ENCODE measurements at places on chromosomes 2 and 18.

GRCh38 chr2:74748665-74749064, 85.3 kb upstream of the HK2 start:
- no peak for DNase-seq

GRCh38 chr2:211159972-211160371, 603.6 kb downstream of the CPS1 start:
- DNase-seq, result no peak

- no peak for DNase-seq
These were observed 66.4 kb upstream of the CHAC2 start for GRCh38 chr2:53701221-53701620.

- no peak for DNase-seq
These were observed 27.6 kb downstream of the MLPH start for GRCh38 chr2:237514474-237515130.

GRCh38 chr18:7899078-7899477, 332.0 kb downstream of the PTPRM start:
- no peak for DNase-seq

DNA sequence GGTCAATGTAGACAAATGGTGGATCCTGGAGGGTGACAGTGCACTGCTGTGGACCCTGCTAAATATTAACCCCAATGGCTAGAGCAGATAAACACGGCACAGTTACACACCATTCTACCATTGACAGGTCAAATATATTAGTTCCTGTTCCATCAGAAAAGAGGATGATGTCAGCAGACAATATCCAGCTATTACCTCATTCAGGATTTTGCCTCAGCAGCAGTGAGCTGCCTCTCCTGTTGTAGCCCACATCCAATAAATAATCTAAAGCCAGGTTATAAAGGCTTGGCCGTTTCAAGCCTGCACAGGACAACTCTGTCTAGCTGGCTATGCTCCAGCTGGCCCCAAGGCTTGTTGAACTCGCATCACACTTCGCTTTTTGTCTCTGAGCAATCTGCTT, 31.6 kb upstream of the NETO1 start:
- DNase-seq, result peak; percentile 31

DNA sequence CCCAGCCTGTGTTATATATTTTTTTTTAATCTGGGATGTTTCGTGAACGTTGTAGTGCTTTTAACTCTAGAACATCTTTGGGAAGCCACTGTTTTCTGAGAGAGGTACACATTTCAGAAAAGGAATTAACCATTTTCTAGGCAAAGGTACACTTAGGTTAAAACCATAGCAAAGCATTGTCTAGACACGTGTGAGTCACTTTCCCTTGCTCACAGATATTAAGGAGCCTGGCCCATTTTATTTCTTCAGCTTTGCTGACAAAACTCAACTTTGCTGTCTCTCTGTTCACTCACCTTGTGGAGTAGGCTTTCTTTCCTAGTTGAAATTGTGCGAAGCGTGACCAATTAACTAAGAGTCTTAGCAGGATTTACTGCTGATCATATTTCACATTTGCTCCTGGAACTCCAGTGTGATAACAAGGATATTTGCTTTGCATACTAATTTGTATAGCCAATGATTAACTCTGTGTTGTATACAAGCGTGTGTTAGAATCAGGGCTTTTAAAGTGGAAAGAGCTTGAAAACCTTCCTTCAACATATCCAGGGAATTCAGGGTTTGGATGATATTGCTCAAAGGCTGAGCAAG, 215.0 kb upstream of the AGAP1 start:
- no peak for DNase-seq

DNA sequence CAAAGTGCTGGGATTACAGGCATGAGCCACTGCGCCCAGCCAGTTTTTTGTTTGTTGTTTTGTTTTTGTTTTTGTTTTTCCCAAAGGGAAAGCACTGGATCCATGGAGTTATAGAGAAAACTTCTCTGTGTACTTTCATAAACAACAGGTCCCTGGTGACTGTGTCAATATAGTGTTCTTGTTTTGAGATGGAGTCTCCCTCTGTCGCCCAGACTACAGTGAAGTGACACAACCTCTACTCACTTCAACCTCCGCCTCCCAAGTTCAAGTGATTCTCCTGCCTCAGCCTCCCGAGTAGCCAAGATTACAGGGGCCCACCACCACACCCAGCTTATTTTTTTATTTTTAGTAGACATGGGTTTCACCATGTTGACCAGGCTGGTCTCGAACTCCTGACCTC, 16.5 kb downstream of the USP34 start:
- no peak for DNase-seq

DNA sequence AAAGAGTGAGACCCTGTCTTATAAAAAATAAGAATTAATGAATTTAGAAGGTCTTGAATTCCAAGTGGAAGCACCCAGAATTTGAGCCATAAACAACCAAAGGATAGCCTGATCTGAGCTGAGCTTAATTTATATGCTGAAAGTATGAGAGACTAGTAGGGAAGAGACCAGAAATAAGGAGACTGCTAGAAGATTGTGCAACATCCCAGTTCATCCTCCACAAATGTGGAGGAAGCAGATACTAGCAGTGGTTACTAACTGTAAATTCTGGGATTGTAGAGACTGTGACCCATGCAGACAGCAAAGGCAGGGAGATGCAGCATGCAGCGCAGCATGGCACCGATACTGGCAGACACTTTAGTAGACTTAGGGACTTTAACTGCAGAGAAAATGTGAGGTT, 1.5 kb upstream of the SULT1C2 start:
- DNase-seq, result no peak

GRCh38 chr2:105775809-105776559, 31.3 kb downstream of the NCK2 start:
- no peak for DNase-seq

GRCh38 chr18:70181015-70181414, 24.5 kb downstream of the RTTN start:
- DNase-seq, result no peak

DNA sequence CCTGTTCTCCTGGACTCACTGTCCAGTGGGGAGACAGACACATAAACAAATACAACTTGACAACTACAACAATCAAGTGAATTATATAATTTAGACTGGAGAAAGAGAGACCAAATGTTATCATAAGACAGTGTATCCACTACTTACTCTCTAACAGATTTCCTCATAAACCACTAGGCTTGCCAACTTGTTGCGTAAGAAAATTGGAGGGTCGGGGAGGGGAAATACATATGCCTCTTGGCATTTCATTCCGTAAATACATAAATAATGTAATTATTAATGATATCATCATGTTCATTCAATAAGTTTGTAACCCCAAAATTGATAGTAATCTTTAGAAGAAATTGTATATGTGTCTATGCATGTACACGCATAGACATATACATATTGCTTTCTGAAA, 14.9 kb downstream of the RAB6D start:
- no peak for DNase-seq

DNA sequence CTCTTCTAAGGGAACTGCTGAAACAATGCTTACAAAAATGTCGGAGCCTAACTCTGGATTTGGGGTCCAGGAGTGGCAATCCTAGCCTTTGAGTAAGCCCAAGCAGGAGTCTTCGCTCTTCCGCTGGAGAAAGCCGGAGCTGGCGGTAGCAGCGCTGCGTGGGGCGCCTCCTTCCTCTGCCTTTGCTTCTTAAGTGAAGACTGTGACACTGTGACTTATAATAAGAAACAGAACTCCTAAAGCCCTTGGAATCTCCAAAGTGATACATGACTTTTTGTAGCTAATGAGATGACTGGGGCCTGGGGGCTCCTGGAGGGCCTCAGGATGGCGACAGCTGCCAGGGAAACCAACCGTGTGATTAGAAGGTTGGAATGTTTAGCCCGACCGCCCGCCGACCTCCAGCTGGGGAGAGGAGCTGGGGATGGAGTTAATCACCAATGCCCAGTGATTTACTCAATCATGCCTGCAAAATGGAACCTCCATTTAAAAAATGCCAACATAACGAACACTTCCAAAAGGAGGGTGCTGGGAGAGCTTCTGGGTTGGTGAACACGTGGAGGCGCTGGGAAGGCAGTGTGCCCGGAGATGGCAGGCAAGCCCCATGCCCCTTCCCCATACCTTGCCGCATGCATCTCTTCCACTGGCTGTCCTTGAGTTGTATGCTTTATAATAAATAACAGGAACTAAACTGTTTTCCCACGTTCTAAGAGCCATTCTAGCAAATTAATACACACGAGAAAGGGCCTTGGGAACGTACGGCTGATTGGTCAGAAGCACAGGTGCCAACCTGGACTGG, 29.0 kb upstream of the MAL start:
- DNase-seq, result no peak

- DNase-seq, result no peak
These were observed 24.6 kb upstream of the SPOPL start for GRCh38 chr2:138476940-138477339.

DNA sequence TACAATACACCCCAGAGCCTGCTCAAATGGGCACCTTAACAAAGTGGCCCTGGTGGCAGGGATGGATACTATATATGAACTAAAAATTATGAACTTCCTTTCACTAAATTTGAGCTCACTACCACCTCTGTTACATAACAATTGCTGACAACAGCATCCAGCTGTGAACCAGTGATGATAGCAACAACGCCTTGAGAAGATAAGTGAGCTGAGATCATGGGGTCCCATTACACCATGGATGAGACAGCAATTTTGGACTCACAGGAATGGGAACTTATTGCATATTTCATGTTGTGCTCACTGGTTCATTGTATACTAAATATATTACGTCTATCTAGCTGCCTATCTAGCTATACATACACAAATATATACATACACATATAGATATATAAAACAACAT, 16.9 kb upstream of the ALMS1 start:
- DNase-seq, result no peak

DNA sequence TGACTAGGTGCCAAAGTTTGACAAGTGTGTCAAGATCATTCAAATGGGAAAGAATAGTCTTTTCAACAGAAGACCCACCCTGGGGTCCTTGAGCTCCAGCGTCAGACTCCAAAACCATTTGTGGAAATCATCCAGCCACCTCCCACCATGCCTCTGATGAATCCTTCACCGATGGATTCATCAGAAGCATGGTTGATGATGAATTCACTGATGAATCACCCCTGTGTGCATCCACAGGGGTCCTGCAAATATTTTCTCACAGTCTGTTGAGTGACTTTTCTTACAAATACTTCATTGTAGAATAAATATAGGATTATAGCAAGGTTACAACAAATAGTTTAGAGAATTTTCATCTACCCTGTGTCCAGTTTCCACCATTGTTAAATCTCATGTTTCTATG, 4.3 kb downstream of the UGT1A9 start:
- no peak for DNase-seq

All from stomach (tissue), 19 donors.